ENCODE measurements at places on chromosomes 11 and 22. TPM values are rescaled to one million over a fixed set of nuclear protein-coding genes. Genes with fewer than 3 reads are reported as not detected.

DNA sequence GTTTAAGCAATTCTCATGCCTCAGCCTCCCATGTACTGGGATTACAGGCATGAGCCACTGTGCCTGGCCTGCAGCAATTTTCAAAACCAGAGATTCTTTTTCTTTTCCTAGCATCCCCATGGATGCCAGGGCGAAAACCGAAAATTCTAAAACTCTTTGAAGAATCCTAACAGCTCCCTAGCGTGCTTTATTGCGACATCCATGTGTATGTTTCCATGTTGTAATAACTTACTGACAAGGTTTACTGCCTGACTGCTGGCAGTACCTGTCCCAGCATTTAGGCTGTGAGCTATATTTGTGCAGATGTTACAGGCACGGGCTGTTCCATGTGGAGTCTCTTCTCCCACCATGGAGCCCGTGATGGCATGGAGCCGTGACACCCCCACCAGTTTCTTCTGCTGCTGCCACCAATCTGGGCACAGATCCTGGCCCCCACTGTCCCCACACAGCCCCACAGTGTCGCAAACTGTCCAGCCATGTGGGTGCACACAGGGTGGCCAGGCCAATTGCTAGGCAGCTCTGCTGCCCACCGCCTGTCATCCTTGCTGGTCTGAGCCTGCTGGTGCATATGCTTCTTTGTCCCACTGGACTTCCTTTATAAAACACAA, 7.1 kb upstream of the TAB1 start:
- no peak for DNase-seq

APOBEC3G gene
- total RNA-seq, result 48.5 TPM

- DNase-seq, result no peak
These were observed 18.5 kb downstream of the CABP7 start for GRCh38 chr22:29738118-29738815.

OR6M1 gene
- not detected for total RNA-seq

DNA sequence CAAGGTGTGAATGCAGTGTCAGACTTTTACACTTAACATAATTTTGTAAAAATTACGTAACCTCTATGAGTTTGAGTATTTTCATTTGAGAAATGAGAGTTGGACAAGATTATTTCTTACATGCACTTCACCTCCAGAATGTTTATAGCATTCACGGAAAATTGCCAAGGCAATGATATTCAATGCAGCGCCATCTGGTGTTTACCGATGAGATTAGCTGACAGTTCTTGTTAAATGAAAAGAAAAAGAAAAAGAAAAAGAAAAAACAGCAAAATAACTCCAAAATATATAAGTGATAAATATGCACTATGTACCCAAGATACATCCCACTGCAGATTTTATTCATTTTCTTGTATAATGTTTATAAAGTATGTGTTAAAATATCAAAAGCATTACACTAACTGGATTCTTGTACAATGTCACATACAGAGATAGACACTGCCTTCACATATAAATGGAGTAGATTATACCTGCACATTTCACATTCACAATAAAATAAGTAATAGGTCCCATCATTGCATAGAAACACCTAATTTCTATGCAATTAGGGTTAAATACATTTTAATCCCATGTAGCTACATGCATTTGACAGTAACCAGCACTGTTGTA, 976.3 kb upstream of the FAT3 start:
- DNase-seq, result peak; percentile 65

DNA sequence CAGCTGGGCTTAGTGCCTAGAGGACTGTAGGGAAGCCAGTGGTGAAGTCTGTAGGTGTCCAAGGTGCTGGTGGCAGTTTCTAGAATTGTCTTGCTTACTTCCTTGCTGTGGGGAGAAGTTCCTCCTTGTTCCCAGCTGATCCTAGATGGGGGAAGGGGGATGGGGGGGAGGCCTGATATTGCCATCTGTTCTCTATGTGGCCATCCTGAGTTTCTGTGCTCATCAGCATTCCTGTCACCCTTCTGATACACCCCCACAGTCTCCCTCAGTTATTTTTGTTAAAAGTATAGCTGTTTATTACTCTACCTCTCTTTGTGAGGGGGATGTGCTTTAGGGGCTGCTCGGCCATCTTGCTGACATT, 36.5 kb downstream of the MADD start:
- DNase-seq, result no peak

DNA sequence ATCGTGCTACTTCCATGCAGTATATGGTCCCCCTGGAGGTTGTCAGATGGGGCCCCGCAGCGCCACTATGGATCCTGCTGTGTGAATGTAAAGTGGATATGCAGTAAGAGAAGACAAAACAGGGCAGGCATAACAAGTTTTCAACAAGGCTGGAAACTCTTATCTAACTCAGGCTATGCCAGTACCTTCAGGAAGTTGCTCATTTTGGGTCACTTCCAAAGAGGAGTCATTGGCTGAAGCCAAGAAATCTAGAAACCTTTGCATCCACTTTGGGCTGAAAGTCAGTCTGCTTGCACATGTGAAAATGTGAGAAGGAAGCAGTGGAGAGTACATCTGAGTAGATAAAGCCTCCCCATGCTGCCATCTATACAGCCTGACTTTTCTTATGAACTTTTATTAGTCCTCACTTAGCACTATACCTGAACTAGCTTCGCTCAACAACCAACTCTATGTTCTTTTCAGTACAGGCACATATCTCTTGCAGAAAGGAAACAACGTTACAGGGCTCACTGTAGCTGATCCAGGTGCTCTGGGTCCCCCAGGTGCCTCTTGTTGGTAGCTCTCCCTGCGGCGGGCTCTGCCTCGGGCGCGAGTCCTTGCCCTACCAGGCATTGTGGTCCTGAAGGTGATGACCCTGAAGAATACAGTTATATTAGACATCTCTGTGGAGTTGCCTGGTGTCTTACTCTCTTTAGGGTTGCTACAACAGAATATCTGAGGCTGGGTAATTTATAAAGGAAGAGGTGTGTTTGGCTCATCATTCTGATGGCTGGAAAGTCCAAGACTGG, 12.4 kb downstream of the PIWIL3 start:
- DNase-seq, result no peak

- no peak for DNase-seq
These were observed 16.9 kb upstream of the ALX4 start for GRCh38 chr11:44326615-44327475.

DNA sequence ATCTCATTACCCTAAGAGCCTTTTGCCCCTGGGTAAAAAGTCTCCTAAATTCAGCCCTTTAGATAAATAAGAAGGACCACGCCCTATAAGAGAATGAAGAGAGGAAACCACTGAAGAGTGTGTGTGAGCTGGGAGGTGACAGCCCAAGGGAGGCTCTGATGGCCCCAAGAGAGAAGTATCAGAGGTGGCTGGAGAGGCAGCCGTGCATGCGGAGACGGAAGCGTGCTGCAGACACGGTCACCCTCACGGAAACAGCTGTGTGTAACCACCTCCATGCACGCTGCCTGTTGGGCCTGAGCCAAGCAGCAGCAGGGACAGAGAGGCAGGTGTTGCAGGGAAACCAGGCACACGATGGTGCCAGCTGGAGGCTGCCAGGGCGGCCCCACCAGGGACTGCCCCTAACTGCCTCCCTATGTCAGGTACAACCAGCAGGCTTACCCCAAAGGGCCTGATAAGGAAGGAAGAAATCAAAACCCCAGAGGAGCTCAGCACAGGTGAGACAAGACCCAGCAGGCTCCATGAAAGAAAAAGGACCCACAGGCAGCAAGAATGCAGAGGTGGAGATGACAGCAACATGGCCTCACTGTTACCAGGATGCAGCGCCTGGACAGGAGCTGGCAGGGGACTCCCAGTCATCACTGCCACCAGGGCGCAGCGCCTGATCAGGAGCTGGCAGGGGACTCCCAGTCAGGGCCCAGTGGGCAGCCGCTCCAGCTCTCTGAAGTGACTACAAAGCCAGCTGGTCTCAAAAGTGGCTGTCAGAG, 7.8 kb downstream of the LARGE2 start:
- peak; percentile 78 for DNase-seq

DNA sequence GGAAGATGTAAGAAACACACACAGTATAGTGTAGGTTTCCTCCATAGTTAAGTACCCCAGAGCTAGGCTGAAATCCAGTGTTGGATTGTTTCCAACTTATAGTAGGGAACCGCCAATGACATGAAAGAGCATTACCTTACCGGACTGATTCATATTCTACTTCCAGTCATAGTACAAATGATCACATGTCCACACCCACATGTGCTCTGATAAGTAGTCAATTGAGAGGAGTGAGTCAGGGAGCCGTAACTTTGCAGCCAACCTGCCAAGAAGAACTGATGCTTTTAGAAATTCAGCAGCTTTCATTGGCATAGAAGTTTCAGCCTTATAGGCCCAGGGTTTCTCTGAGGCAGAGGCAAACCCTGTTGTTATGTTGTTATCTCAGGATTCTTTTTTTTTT, 240.6 kb downstream of the ETS1 start:
- peak; percentile 67 for DNase-seq

DNA sequence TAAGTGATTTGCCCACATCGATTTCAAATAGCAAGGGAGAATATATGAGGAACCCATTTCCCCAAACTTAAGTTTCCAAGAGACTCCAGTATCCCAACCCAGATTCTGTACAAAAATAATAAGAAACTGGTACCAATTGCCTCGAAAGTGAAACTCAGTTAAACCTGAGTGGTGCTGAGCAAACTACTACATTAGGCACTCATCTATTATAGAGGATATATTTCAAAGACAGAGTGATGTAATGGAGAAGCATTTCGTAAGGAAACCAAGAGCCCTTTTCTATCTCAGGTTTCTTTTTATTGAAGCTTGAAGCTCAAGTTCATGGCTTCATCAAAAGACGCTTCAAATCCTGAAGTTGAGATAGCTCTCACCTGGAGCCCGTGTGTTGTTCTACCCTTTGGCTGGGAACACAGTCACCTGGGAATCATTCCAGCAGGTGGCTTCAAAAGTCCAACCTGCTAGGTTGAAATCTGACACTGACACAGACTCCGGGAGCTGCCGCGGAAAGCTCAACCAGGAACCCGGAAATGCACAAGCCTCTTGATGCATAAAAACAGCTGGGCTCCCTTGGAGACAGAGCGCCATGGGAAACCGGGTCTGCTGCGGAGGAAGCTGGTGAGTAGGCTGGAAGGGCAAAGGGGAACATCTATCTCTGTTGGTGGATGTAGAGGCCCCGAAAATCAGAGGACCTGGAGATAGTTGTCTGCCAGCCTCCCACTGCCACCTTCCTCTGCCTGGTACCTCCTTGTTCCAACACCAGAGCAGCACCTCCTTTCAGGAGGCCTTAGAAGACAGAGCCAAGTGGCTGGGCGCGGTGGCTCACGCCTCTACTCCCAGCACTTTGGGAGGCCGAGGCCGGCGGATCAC, at the start of gene C11orf52:
C11orf52 (plus strand) TSS at position 524 of the 867 bp plus-strand sequence; CDS start at position 584, 60 bp downstream.
- no peak for DNase-seq

All from activated CD4-positive, alpha-beta T cell treated with anti-CD3 and anti-CD28 coated beads, Interleukin-2, amount 10 ng/mL, durations not matched to agents 24 days and 14 days (primary cell).